Ovary (tissue), 10 donors: ENCODE measurements at places on chromosomes 12 and 14. TPM values are rescaled to one million over a fixed set of nuclear protein-coding genes. Genes with fewer than 3 reads are reported as not detected.

GRCh38 chr12:132218915-132219314 lies 74.7 kb downstream of the NOC4L start:
- no peaks in the 10 kb centered on the region for H3K4me1 ChIP-seq
- no peaks in the 10 kb centered on the region for H3K27me3 ChIP-seq
- no peak overlapping the region for H3K4me3 ChIP-seq
- DNase-seq = no peak
- H3K36me3 ChIP-seq = no peaks in the 10 kb centered on the region

The OR10G2 gene
- not detected for total RNA-seq

DNA sequence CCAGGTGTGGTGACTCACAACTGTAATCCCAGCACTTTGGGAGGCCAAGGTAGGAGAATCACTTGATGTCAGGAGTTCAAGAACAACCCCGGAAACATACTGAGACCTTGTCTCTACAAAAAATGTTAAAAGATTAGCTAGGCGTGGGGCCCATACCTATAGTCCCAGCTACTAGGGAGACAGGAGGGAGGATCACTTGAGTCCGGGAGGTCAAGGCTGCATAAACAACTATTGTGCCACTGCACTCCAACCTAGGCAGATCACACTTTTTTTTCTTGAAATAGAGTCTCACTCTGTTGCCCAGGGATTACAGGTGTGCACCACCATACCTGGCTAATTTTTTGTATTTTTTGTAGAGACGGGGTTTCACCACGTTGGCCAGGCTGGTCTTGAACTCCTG lies 6.1 kb downstream of the RND1 start:
- H3K4me1 ChIP-seq = no peaks in the 10 kb centered on the region
- no peaks in the 10 kb centered on the region for H3K36me3 ChIP-seq
- H3K27me3 ChIP-seq = no peaks in the 10 kb centered on the region
- H3K27ac ChIP-seq = no peak overlapping the region
- H3K4me3 ChIP-seq = no peak overlapping the region

DNA sequence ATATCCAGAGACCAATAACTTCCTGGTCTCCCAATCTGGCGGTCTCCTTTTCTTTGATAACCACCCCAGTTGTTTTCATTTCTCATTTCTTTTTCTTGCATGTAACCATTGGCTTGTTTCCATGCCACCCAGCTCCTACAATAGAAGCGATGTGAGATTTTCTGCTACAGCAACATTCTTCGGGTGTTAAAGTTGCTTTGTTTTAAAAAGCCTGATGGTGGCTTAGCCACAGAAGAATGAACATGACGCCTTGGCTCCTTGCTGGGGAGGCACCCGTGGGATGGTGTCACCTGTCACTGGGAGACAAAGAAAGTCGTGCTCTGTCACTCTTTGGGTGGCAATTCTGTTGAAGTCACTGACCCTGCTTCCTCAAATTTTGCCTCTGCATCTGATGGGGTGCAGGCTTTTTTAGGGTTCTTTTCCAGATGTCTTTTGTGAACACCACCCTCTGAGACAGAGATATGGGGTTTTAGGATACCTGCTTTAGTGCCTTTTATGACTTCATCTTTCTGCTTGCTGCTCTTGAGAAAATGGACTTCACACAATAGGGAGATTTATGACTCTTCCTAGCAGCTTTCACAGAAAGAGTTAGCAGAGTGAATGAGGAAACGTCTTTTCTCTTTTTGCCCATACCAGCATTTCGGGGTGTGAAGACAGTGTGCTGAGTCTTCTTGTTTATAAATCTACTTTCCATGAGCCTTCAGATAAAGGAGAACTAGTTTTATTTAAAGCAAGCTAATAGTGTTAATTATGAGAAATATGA lies 265.3 kb upstream of the TBX3 start:
- no peak overlapping the region for H3K4me3 ChIP-seq
- no peaks in the 10 kb centered on the region for H3K4me1 ChIP-seq
- no peak overlapping the region for H3K27ac ChIP-seq
- no peaks in the 10 kb centered on the region for H3K36me3 ChIP-seq

- H3K36me3 ChIP-seq = no peaks in the 10 kb centered on the region
- no peak overlapping the region for H3K4me3 ChIP-seq
- H3K27ac ChIP-seq = no peak overlapping the region
- no peaks in the 10 kb centered on the region for H3K27me3 ChIP-seq
- DNase-seq = no peak
Measured at GRCh38 chr12:124173692-124174091, 121.2 kb upstream of the RFLNA start.

GRCh38 chr12:3596703-3597415 lies 105.9 kb downstream of the PRMT8 start:
- no peaks in the 10 kb centered on the region for H3K27me3 ChIP-seq
- peaks cover 22% of the 10 kb centered on the region for H3K4me1 ChIP-seq
- no peaks in the 10 kb centered on the region for H3K36me3 ChIP-seq
- no peak overlapping the region for H3K4me3 ChIP-seq

DNA sequence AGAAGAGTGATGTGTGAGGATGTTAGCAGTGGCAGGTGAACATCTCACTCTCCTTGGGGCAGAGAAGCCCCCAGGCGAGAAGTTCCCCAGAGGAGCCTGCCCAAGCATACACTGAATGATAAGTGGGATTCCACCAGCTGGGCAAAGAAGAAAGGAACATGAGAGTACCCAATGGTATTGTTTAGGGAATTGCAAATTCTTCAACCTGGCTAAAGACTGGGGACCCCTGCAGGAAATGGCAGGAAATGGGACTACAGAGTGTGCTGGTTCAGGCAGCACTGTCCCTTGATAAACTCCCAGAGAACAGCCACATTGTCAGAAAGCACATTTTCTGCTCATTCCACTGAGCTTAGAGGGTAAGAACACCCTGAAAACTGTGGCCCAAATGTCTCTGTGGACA lies 121.3 kb downstream of the RPS29 start:
- H3K4me3 ChIP-seq = no peak overlapping the region
- DNase-seq = no peak
- no peaks in the 10 kb centered on the region for H3K27me3 ChIP-seq
- H3K27ac ChIP-seq = no peak overlapping the region
- no peaks in the 10 kb centered on the region for H3K4me1 ChIP-seq

DNA sequence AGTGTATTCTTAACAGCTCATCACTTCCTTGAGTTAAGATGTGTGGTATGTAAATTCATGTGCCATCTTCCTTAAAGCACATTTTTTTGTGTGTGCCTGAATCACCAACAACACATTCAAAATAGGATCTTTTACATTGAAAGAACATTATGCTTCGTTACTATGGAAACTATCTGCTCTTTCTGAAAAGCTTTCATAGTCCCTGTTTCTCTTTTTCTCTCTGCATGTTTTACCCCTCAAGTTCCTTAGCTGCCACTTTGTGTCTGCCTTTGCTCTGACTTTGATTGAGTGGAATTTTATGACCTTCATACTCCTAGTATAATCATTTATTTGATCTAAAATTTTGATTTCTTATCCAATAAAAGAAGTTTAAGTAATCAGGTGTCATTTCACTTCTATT lies 880.3 kb upstream of the FOXG1 start:
- no peak overlapping the region for H3K4me3 ChIP-seq
- H3K27ac ChIP-seq = no peak overlapping the region
- no peak for DNase-seq

The GALNT4 gene
- 5.9 TPM for total RNA-seq

GRCh38 chr12:19842116-19842515 lies 402.8 kb downstream of the AEBP2 start:
- no peak overlapping the region for H3K27ac ChIP-seq
- no peaks in the 10 kb centered on the region for H3K27me3 ChIP-seq
- H3K4me3 ChIP-seq = no peak overlapping the region
- H3K4me1 ChIP-seq = no peaks in the 10 kb centered on the region
- DNase-seq = no peak

DNA sequence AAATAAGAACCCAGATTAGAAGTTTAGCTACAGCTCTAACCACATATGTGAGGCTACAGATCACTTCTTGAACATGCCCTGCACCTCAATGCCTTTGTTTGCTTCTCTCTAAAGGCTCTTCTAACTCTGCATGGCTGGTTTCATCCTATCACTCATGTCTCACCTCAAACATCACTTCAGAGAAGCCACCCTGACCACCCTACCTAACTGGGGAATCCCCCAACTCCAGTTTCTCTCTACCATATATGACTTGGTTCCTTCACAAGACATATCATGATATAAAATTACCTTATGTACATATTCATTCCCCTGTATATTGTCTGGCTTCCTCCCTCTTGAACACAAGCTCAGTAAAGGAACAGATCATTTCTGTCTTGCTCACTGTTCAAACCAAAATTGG lies 250.2 kb upstream of the GRIP1 start:
- no peaks in the 10 kb centered on the region for H3K36me3 ChIP-seq
- H3K27me3 ChIP-seq = no peaks in the 10 kb centered on the region
- no peak overlapping the region for H3K4me3 ChIP-seq
- no peak for DNase-seq
- no peaks in the 10 kb centered on the region for H3K4me1 ChIP-seq

GRCh38 chr14:87231336-87232026 lies 761.5 kb downstream of the GALC start:
- H3K4me3 ChIP-seq = no peak overlapping the region
- no peak for DNase-seq
- H3K27me3 ChIP-seq = no peaks in the 10 kb centered on the region
- no peaks in the 10 kb centered on the region for H3K36me3 ChIP-seq
